Stimulated activated CD4-positive, alpha-beta T cell treated with anti-CD3 and anti-CD28 coated beads, TNF-alpha, amount 100 ng/mL, for 1 hour (primary cell): ENCODE measurements at places on chromosomes 13 and 19.

DNA sequence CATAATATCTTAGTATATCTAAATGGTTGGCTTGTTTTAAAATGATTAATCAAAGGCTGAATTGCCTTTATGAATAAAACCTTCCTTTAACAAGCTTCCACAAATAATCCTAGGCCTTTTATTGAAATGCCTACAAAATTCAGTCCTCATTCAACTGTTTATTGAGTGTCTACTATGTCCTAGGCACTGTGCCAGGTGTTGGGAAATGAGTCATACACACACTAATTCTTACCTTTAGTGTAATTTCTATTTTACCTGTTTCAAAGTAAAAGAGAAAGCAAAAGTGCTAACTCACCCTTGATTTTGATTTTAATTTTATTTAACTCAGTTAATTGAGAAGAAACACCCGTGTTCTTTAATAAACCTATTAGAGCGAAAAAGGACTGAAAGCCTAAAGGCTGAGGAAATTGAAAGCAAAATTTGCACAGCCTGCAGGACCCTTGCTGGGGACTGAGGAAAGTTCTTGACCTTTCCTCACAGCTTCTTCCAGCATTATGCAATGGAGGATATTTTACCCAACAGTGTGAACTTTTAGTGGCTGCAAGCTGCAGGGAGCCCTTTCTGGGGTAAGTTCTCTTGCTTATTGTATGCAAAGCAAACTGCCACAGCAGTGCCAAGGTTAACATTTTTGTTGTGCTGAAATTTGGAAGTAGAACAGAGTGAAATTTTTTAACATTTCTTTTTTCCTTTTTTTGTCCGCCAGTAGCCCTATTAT, 83.1 kb downstream of the B3GLCT start:
- no peak for DNase-seq

DNA sequence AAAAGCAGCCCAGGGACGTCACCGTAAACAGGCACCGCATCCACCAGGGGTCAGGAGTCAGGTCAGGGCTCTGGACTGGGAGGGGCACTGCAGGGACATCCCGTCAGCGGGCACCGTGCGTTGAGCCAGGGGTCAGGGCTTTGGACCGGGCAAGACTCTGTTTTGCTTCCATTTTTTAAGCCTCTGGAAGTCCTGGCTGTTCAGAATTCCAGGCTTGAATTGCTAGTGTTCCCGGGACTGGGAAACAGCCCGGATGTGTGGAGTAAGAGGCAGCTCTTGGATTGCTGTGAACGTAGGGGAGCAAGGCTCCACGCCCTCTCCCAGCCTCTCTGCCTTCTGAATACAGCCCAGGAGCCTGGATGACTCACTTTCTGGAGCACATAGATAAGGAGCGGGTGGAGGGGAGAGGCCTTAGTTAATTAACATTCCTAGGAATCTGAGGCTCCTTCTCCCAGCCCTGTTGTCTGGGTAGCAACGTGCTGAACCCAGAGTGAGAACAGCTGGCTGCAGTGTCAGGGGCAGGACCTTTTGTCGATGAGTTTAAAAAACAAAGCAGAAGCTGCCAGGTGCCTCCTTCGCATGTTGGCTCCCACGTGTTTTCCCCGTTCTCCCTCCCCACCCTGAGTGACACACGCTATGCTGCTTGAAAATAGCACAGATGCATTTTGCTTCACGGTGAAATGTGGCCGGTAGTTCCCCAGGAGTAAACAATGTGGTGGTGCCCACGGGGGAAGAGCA, 21.9 kb downstream of the ATP11A start:
- no peak for DNase-seq

- DNase-seq = no peak
Observed at GRCh38 chr13:23876265-23876664, 12.9 kb downstream of the MIPEP start.

- no peak for DNase-seq
Observed at GRCh38 chr19:15428956-15429824, 10.4 kb upstream of the AKAP8L start.

DNA sequence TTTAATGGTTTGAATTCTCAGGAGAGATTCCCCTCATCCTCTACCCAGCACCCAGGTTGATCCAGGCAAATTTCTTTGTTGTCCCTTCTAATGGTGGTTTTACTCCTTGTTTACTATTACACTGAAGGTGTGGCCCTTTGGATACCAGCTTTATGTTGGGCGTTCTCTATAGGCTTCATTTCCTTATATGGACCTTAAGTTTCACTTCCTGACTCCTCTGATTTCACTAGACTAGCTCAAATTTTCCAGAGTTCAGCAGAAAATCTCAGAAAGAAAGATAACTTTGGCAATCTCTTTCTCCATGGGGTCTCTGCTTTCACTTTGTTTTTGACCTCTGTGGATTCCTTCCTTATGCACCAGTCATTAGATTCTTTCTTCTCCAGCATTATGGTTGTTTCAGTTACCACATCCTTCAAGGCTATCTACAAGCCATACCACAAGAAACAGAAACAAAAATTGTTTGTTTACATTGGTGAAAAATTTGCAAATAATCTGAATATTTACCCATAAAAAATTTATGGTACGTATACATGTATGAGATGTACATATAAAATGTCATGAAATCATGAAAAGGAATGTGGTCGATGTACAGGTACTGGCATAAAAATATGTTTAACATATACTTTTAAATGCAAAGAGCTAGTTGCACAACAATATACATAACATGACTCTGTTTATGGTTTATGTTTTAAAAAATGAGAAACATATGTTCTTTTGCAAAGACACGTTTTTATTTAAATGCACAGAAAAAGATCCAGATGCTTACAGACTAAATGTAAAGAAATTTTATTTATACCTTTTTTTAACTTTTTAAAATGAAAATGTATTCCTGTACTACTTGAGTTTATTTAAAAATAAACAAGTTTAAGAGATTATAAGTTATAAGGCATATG, 212.6 kb downstream of the LACC1 start:
- no peak for DNase-seq

GRCh38 chr19:50909240-50910070, 1.7 kb downstream of the KLK4 start:
- no peak for DNase-seq

DNA sequence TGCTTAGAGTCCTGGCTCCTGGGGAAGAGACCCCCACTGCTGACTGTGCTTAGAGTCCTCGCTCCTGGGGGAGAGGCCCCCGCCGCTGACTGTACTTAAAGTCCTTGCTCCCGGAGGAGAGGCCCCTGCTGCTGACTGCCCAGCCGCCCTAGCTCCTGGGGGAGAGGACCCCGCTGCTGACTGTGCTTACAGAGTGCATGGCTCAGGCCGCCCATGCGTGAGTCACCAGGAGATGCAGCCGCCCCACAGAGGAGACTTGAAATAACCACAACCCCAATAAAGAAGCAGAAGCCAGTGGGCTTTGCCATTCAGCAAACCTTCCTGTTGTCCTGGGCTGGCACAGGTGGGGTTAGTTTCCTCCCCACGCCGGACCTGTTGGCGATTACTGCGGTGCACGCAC, 79.2 kb upstream of the C13orf46 start:
- DNase-seq = no peak

GRCh38 chr13:62483774-62484173, 1068.1 kb upstream of the PCDH20 start:
- DNase-seq = no peak

DNA sequence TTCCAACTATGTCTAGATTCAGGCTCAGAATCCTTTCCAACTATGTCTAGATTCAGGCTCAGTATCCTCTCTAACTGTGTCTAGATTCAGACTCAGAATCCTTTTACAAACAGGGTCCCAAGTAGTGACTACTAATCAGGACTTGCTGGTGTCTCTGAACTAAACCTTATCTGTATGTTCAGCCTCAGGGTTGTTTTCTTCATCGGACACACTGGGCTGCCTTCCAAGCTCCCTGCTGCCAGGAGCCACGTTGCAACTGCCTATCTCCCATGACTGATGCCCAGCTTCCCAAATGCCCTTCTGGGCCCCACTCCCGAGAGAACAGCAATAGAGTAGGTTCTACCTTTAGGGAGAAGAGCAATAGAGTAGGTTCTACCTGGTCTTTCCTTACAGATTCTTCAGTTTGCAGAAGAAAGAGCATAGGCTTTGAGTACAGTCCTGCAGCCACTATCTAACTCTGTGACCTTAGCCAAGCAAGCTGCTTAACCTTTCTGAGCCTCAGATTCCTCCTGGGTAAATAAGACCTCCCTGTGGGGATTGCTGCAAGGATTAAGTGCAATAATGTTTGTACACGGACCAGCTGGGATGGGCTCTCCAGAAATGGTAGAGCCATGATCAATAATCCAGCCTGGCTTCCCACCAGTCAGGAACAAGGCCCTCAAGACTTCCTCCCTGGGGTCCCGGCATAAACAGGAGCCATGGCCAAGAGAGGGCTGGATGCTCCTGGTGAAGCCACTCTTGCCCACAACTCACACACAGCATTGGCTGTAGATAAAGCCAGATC, 61.5 kb downstream of the ZIC5 start:
- no peak for DNase-seq

- no peak for DNase-seq
Observed at GRCh38 chr19:21094347-21095025, 12.5 kb downstream of the ZNF714 start.

DNA sequence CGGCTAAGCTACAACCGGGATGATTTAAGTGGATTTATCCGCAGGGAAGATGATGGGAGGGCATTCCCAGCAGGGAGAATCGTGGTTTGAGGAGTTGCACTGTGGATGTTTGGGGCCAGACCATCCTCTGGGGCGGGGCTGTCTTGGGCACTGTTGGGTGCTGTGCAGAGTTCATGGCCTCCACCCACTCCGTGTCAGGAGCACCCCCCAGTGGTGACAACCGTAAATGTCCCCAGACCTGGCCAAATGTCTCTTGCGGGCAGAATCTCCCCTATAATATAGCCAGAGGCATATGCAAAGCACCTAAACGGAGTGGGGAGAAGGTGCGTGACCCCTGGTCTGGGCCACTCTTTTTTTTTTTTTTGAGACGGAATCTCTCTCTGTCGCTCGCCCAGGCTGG, 40.2 kb downstream of the SMIM24 start:
- DNase-seq = peak; percentile 37

DNA sequence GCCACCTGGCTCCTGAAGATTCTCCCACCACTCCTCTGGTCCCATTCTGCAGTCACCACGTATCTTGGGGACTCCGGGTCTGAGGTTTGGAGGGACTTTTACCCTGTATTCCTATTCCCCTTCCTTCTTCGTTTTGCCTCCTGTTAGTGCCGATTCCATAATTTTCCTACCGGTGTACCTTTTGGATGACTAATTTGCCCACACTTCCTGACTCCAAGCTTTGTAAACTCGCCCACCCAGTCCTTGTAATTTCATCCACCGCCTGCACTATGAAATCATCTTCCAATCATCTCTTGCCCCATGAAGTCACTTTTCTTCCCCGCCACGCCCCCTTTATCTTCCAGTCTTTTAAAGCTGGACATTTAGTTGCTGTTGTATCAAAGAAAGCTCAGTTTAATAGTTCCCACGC, 572 bp downstream of the UCHL3 start:
- DNase-seq = no peak

- no peak for DNase-seq
Observed at GRCh38 chr13:113972451-113973217, 1.2 kb downstream of the C13orf46 start.

GRCh38 chr13:113656831-113657671, 947 bp downstream of the ATP4B start:
- DNase-seq = no peak

- no peak for DNase-seq
Observed at GRCh38 chr13:113822266-113822665, 41.6 kb downstream of the GAS6 start.

DNA sequence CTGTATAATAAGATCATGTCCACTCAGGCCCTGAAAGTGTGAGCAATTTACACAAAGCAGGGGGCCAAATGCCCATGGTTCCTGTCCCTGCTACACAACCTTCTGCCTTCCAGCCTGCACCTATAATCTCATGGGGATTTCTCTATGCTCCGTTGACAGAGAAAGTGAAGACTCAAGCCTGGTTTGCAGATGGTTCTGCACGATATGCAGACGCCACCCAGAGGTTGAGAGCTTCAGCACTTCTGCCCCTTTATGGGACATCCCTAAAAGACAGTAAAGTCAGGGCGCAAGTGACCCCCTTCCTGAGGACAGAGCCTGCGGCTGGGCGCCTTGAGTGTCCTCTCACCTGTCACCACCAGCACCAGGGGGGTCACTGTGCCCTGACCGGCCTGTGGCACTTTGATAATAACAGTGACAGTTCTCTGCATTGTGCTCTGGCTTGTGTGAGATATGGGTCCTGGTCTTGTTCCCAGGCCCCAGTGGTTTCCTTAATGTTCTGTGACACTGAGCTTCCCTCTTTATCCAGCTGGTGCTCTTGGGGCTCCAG, 15.1 kb downstream of the LILRA5 start:
- DNase-seq = no peak

DNA sequence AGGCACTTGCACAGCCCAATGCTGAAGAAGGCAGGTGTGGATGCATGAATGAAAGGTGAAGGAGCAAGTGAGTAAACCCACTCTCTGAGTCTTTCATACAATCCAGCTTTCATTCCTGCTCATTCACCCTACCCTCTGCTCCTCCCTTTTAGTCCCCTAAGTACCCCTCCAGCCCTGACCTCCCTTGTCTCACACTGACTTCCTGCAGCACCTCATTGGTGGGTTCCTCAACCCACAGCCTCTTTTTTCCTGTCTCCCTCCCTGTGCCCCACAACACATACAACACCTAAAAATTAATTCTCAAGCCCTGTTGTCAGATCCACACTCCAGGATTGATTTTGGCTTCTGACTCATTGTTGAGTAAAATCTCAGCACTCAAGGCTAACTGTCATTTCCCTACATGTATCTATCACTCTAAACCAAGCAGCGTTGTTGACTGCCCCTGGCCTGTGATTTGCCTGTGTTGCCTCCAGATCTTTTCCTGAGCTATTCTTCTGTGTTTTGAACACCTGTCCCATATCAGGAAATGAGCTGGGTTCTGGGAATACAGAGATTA, 177.3 kb upstream of the SERP2 start:
- no peak for DNase-seq

GRCh38 chr19:4277191-4277696, 1.8 kb upstream of the SHD start:
- DNase-seq = no peak

GRCh38 chr19:6246174-6247006, 33.4 kb downstream of the MLLT1 start:
- DNase-seq = no peak

GRCh38 chr13:44389876-44390275, 16.3 kb downstream of the SERP2 start:
- no peak for DNase-seq

DNA sequence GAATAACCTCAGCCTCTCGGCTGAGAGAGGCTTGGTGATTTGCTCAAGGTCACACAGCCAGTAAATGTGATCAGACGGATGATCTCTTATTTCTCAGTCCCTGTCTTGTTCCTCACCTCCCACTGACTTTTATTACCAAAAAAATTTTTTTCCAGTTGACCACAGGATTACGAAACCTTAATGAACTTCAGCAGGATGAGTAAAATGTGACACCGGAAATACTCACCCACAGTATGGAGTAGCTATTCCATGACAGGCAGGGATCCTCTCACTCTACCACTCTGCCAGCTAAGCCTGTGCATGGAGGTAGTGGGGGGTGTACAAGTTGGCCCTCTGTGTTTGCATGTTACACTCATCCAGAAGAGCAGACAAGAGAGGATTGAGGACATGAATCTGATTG, 916.4 kb downstream of the UQCRFS1 start:
- no peak for DNase-seq

- DNase-seq = no peak
Observed at GRCh38 chr13:28037399-28037798, 48.9 kb upstream of the URAD start.

GRCh38 chr13:101916108-101916774, 463.8 kb downstream of the ITGBL1 start:
- DNase-seq = no peak
